Activated CD4-positive, alpha-beta T cell treated with anti-CD3 and anti-CD28 coated beads for 36 hours (primary cell): ENCODE measurements at places on chromosomes 1 and 21. TPM values are rescaled to one million over a fixed set of nuclear protein-coding genes. Genes with fewer than 3 reads are reported as not detected.

Gene MAP3K7CL
- total RNA-seq = 5.6 TPM

Gene GPX7
- 23.1 TPM for total RNA-seq

Gene POFUT2
- 14.7 TPM for total RNA-seq

Gene ODF2L
- 18.8 TPM for total RNA-seq

Gene BARHL2
- total RNA-seq = not detected

Gene OPTC
- not detected for total RNA-seq

Gene SLC30A10
- not detected for total RNA-seq

Gene BOLA1
- 30.0 TPM for total RNA-seq

Gene ASAP3
- 0.57 TPM for total RNA-seq

Gene RGS8
- total RNA-seq = not detected

Gene TCHHL1
- not detected for total RNA-seq

Gene KLHDC9
- 0.39 TPM for total RNA-seq

Gene ALG14
- 7.3 TPM for total RNA-seq

Gene OVAAL
- total RNA-seq = not detected

Gene FAM163A
- not detected for total RNA-seq

- no peak for DNase-seq
These were observed 237.0 kb downstream of the PTPRU start for GRCh38 chr1:29473161-29473855.

DNA sequence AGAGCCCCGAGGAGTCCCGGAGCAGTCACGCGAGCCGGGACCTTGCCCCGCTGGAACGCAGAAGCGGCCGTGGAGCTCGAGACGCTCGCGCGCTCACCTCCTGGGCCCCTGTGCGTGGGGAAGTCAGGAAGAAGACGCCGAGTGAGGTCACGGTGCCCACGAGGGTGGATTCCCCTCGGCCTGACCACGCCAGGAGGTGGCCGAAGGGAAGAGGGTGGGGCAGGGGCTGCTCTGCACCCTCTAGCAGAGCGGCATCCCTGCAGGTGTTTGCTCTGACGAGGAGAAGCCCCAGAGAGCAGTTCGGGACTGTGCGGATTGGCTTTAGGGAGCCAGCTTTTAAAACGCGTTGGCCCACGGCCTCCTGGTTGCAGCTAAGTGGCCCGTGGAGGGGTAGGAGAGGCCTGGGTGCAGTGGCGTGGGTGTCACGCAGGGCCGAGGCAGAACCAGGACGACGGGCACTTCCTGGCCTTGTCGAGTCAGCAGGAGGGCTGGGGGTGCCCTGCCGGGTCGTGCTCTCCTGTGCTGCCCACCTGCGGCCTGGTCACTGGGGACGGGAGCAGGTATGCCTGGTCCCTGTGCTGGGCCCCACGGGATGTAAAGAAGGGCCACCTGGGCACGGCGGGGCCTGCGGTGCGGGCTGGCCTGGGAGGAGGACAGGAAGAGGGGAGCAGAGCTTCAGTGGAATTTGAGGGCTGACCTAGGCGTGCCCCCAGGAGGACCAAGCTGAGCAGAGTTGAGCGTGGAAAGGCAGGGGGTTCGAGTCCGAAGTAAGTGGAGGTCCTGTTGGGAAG, 1.0 kb downstream of the PDXK start:
- DNase-seq = no peak

GRCh38 chr1:225962440-225962975, 21.5 kb upstream of the LEFTY2 start:
- DNase-seq = peak; percentile 84

DNA sequence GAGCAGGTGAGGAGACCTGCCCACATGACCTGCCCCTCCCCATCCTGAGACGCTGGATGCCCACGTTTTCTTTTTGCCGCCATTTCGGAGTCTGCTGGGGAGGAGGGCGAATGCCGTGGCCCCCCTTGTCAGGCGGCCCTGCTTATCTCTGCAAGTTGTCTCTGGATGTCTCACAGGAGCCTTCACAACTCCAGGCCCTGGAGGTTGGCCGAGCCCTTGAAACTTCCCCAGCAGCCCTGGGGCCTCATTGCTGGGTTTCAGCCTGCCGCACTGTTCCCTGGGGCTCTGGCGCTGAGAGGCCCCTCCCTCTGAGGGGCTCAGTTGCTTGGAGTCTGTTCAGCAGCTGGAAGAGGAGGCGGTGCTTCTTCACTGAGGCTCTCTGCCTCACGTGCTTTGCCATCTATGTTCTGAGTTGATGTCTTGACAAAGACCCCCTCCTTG, 29.8 kb upstream of the ZBTB21 start:
- DNase-seq = no peak

- no peak for DNase-seq
These were observed 53.4 kb upstream of the PTGFR start for GRCh38 chr1:78437396-78437795.

DNA sequence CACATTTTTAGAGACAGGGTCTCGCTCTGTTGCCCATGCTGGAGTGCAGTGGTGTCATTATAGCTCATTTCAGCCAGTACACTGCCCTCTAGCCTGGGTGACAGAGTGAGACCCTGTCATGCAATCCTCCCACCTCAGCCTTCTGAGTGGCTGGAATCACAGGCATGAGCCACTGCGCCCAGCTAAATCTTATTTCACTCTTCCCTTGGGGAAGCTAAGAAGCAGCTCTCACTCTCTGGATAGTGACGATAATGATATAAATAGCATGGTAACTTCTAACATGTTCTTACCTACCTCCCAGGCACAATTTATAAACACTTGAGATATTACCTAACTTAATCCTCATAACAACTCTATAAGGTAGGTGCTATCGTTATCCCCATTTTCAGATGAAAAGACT, 24.9 kb downstream of the IQGAP3 start:
- no peak for DNase-seq

DNA sequence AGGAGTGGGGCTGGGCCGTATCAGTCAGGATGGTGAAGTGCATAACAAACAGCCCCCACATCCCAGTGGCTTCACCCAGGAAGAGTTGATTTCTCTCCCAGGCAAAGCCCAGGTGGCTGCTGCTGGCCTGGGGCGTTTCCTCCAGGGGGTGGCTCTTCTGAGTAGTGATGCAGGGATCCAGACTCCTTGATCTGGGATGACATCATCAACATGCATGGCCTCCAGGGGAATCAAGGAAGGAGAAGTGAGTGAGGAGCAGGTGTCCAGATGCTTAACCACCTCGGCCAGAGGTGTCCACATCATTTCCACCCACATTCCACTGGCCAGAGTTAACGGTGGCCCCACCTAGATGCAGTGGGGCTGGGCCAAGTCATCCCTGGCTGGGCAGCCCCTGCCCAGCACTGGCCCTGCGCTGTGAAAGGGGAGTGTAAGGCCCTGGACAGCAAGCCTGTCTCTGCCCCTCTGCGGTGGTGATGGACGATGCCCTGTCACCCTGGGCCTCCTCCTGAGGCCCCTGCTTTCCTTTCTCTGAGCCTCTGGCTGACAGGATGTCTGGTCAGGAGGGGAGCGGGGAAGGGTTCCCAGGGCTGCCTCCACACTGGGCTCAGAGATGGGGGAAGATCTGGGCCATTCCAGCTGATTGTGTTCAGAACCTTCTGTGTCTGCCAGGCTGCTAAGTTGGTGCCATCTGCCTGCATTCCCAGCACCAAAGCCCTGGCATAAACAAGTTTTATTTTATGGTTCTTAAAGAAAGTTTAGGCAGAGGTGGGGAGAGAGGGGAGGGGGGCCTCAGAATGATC, 598.2 kb downstream of the MATN1 start:
- DNase-seq = no peak

DNA sequence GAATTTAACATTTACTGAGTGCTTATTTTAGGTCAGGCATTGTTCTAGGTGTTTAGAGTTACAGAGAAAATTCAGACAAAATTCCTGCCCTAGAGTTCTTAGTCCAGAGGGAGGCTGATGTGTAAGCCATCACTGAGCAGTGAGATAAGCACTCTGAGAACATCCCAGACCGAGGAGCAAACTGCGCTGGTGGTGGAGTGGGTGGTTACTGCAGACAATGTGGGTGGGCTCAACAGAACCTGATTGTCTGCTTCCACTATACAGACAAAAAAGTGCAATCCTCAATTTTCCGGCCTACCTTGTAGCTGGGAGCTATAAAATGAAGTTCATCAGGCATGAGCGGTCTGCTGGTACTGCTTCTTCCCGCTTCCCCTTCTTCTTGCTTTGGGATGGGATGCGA, 23.5 kb downstream of the PROK1 start:
- no peak for DNase-seq

- no peak for DNase-seq
These were observed 862.8 kb downstream of the KCNT2 start for GRCh38 chr1:195745189-195746010.

GRCh38 chr1:56551691-56552090, 27.7 kb downstream of the PLPP3 start:
- no peak for DNase-seq

GRCh38 chr1:15849775-15850324, 2.3 kb downstream of the SPEN start:
- DNase-seq = peak; percentile 61

DNA sequence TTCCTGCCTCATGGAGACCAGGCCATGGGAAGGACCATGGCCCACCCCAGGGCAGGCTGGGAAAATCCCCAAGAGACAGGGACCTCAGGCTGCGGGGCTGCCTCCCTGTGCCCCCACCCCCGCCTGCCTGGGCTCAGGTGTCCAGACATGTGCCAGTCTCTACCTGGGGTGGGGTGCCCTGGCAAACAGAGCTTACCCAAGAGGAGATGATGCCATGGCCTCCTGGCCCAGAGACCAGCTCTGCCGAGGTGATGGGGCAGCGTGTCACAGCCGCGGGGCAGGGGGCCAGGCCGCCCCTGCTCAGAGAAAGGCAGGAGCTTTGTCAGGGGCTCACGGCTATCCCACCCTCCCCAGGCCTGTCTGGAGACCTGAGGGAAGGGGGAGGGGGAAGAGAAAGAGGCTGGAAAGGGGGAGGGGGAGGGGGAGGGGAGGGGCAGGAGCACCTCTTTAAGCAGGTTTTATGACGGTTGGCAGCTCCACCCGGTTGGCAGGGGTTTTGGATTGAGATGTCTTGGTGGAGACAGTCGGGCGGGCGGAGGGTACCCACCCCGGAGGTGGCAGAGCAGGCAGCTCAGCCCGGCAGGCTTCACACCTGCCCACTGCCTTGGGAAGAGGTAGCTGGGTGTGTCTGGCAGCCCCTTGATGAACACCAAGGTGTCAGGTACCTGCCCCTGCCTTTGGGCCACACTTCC, 101.5 kb upstream of the IFFO2 start:
- DNase-seq = no peak

- DNase-seq = peak; percentile 35
These were observed 32.0 kb downstream of the RPS6KC1 start for GRCh38 chr1:213083112-213083445.

DNA sequence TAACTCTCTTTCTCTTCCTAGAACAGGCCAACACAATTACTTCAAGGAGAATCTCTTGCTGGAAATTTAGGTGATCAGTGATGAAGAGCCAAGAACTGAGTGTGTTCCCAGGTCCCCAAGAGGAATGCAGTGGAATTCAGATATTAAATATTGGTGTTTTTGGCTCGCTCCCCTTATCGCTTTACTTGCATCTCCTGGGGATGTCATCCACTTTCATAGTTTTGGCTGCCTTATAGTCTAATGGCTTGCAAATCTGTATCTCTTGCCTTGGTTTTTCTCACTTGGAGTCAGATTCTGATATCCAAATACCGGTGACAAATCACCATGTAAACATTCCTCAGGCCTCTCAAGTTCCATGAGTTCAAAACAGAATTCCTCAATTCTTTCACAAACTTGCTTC, 151.0 kb upstream of the C1orf87 start:
- no peak for DNase-seq

GRCh38 chr1:7298749-7299151, 472.3 kb upstream of the VAMP3 start:
- no peak for DNase-seq

DNA sequence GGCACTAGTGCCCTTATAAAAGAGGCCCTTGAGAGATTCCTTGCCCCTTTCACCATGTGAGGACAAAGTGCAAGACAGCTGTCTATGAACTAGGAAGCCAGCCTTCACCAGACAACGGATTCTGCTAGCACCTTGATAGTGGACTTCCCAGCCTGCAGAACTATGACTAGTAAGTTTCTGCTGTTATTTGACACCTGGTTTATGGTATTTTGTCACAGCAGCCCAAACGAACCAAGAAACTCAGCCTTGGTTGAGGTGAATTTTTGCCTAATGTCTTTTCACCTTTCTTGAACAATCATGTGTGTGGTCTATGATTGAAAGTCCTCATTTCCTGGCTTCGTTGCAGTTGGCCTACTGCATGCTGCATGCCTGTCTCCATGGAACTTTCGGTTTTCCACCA, 302.2 kb downstream of the GRIK1 start:
- no peak for DNase-seq

DNA sequence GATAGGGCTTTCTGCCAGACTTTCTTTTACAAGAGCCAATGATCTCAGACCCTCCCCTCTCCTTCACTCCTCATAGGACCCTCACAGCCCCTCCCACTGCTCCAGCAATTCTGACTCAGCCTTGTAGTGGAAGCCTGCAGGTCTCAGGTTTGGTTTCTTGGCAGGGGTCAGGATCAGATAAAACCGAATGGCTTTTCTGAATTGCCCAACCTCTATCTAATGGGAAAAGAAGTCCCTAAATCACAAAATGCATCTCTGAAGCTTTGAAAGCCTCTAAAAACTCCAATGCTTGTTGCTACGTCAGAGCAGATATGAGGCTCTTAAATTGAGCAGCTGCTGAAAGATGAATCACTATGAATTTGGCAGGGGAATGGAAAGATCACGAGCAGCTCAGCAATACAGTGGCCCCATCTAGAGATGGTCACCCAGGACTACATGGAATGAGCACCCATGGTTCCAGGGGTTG, 74.5 kb downstream of the NID1 start:
- no peak for DNase-seq
